ENCODE measurements at places on chromosomes 6 and 20.

GRCh38 chr6:38131527-38131965, 312.0 kb downstream of the ZFAND3 start:
- no peak for DNase-seq

GRCh38 chr20:17700637-17701036, 871 bp downstream of the BANF2 start:
- no peak for DNase-seq

DNA sequence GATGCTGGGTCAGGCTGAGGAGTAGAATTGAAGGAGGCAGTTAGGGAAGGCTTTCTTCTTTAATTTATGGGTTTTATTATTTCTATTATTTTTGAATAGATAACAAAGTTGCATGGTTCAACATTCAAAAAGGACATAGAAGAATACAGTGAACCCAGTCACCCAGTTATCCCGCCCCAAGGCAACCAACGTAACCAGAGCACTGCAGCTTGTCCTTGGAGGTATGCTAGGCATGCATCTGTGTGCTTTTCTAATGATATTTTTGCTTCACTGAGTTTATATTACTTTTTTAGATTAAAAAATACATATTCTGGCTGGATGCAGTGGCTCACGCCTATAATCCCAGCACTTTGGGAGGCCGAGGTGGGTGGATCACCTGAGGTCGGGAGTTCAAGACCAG, 47.4 kb upstream of the DSN1 start:
- no peak for DNase-seq

- DNase-seq, result no peak
Observed at GRCh38 chr6:42010185-42010891, 40.0 kb upstream of the TAF8 start.

GRCh38 chr6:47402081-47402480, 75.5 kb upstream of the CD2AP start:
- no peak for DNase-seq

GRCh38 chr20:46011631-46012482, 3.1 kb downstream of the MMP9 start:
- peak; percentile 61 for DNase-seq

GRCh38 chr6:49531774-49532569, 18.5 kb upstream of the C6orf141 start:
- DNase-seq, result no peak

GRCh38 chr20:8447262-8448120, 315.4 kb downstream of the PLCB1 start:
- DNase-seq, result no peak
